ENCODE measurements at places on chromosomes 2 and 18.

- DNase-seq, result no peak
Observed at GRCh38 chr18:42229211-42230210, 274.5 kb downstream of the PIK3C3 start.

DNA sequence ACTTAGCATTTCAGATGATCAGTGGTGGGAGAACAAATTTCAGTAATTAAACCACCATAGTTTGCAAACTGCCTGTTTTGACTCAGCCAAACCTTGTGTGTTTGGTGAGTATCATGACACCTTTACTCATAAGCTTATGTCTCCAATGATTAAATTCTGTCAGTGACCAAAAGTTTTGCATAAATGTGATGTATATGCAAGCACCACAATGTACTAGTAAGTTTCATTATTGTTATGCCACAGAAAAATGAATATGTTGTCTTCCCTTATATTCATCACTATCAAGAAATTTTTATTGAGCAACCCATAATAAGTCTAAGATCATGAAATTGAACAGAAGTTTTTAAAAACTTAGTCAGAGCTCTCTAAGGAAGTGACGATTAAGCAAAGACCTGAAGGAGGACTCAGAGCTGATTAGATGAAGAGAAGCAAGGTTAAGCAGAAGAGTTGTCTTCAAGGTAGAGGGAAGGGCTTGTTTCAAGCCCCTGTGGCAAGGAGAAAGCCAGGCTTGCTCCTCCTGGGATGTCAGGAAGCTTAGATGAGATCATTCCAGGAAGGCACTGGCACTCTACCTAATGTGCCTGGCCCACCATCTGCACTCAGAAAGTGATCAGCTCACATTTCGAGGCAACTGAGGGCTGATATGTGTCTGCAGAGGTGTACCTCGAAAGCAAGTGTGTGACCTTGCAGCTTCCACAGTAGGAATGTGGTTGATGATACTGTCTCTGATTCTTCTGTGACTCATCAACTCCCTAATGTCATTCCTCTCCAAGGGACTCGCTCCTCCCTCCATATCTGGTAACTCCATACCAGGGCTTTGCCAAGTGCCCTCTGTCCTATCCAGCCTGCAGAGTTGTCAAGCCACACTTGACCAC is 54.7 kb downstream of the KCTD18 start:
- DNase-seq, result peak; percentile 45

- DNase-seq, result no peak
Observed at GRCh38 chr2:6885968-6886367, 8.4 kb downstream of the RSAD2 start.

GRCh38 chr18:36314098-36314497 is 16.6 kb downstream of the FHOD3 start:
- DNase-seq, result no peak

- DNase-seq, result peak; percentile 81
Observed at GRCh38 chr2:112712903-112713584, 7.8 kb upstream of the NT5DC4 start.

DNA sequence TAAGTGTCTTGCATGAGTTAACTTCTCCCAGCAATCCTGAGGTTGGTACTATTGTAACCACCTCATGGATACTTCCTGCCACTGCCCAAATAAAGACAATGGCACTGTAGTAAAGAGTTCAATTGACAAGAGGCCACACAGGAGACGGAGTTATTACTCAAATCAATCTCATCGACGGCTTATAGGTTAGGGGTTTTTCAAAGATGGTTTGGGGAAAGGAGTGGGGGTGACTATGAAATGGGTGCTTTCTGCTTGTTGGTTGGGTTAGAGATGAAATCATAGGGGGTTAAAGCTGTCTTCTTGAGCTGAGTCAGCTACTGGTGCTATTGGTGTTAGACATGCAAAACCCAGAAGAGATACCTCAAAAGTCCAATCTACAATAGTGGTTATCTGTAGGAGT is 1258.0 kb upstream of the ZEB2 start:
- no peak for DNase-seq

- DNase-seq, result no peak
Observed at GRCh38 chr2:38765149-38765548, 12.9 kb upstream of the GEMIN6 start.

Data from stimulated activated CD8-positive, alpha-beta memory T cell treated with anti-CD3 and anti-CD28 coated beads, Interleukin-4, amount 100 ng/mL, for 48 hours (primary cell).